ENCODE measurements at places on chromosomes 2 and 18.
A peak's percentile ranks its signal among the peaks of the same experiment; 100 is the strongest.

DNA sequence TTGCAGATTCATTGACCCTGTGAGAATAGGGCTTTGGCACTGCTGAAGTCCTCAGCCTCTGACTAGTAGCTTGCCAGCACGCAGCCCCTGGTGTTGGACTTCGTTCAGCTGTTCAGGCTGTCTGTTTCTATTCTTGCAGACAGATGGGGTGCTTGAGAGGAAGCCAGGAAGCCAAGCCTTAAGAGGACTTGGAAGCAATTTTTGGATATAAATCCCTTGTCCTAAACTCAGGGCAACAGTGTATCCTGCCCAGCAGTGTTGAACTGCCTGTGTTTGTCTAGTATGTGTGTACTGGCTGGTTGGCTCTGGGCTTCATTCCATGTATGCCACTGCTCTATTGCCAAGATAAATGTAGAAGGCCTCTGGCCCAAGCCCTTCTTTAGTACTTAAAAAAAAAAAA is 108.6 kb downstream of the COMMD1 start:
- DNase-seq, result peak; percentile 78

- no peak for DNase-seq
Measured at GRCh38 chr18:23894661-23895175, 119.8 kb upstream of the TTC39C start.

DNA sequence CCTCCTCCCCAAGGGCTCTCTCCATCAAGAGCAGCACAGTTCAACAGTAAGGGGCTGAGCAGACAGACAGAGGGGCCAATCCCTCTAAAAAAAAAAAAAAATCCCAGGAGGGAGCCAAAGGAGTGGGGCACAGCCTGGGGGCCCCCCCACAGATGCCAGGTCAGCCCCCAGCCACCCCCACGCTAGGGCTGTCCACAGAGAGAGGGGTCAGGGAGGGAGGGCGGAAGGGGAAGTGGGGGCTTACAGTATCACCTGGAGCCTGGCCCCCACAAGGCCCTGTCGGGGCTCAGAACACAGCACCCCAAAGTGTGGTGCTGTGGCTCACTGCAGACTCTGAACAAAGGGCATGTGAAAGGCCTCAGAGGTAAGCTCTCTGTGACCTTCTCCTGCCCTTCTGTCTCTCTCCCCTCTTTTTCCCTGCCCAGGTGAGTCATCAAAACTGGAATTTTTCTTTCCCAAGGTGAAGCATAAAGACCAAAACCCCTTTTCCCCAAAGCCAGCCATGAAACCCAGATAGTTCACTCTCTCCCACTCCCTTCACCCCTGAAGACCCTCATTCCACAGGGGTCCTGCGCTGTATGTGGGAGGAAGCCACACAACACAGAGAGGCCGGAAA is 13.9 kb downstream of the BIN1 start:
- DNase-seq, result no peak

- no peak for DNase-seq
Measured at GRCh38 chr2:126771094-126771493, 115.1 kb downstream of the GYPC start.

- no peak for DNase-seq
Measured at GRCh38 chr2:48531141-48531648, 1.2 kb downstream of the STON1 start.

- DNase-seq, result no peak
Measured at GRCh38 chr18:60145776-60146175, 226.8 kb downstream of the MC4R start.

- DNase-seq, result no peak
Measured at GRCh38 chr18:28777756-28778155, 600.8 kb upstream of the CDH2 start.

- peak; percentile 69 for DNase-seq
Measured at GRCh38 chr18:55588111-55588869, at the start of gene TCF4. Gene TCF4 (minus strand): TSS chr18:55588192. CDS start chr18:55587116, 1,076 bp downstream.

DNA sequence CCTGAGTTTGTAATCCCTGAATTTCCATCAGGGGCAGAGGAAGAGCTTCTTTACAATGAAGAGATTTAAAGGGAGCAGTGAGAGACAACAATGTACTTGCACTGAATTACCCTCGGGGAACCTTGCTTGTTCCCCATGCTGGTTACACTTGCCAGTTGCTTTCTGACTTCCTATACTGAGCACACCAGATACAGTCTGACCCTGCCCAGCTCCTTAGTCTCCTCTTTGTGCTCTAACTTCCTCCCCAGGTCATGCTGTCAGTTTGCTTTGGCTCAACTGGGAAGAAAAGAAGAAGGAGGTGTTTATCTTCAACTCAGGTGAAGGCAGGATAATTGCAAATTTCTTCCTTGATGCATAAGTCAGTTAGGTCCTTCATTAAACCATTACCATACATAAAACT is 658.4 kb downstream of the NYAP2 start:
- DNase-seq, result no peak

GRCh38 chr2:127927384-127927783 is 41.6 kb upstream of the AMMECR1L start:
- no peak for DNase-seq

DNA sequence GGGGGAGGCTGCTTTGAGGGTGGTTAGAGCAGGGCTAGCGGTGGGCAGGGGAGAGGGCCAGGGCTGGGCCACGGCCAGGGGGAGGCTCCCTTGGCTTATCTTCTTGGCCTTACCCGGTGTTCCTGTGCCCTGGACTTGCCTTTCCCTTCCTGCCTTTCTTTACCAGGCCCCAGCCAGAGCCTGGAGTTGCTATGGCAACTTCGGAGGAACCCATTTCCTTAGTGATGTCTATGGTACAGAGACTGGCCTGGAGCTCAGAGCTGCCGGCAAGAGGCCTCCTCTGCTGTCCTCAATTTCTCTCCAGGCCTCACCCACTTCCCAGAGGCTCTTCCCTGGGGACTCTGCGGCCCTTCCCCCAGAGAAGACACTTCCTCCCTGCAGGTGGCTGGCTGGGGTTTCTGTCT is 11.5 kb downstream of the SPEG start:
- no peak for DNase-seq

- DNase-seq, result no peak
Measured at GRCh38 chr18:78716022-78716421, 263.6 kb upstream of the SALL3 start.

DNA sequence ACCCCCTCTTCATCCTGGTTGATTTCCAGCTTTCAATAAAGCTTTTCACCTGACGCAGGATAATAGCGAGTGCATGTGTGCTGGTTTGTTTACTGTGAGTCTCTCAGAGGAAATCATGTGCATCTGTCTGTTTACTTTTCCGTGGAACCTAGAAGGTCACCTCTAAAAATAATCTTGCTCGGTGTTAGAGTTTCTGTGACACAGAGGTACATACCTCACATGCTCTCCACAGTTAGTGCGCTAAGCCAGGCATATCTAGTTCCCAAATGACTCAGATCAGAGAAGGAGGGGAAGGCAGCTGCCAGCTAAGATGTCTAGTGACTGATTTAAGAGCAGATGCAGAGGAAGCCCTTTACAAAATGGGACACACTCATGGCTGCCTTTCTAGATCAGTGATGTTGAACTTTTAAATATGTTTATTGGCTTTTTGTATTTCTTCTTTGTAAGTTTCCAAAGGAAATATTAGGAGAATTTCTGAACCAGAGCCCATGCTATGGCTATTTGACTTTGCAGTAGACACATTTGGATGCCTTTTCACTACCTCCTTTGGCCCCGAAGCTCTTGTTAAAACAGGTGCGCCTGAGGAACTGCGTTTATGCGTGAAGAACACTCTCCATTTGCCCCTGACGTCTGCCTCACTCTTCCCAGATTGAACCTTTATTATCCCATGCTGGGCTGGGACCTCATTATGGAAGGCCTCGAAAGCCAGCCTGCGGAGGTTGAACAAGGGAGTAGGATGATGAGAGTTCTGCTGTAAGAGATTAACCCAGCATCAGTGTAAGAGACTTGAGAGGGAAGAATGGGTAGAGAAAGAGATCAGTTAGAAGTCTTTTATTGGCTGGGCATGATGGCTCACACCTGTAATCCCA is 145.6 kb downstream of the FAM161A start:
- no peak for DNase-seq

All from left ventricle myocardium inferior (tissue), 1 donor.